ENCODE measurements at places on chromosomes 11 and 22.

- no peak for DNase-seq
Measured at GRCh38 chr11:31664954-31665353, 146.2 kb downstream of the PAX6 start.

DNA sequence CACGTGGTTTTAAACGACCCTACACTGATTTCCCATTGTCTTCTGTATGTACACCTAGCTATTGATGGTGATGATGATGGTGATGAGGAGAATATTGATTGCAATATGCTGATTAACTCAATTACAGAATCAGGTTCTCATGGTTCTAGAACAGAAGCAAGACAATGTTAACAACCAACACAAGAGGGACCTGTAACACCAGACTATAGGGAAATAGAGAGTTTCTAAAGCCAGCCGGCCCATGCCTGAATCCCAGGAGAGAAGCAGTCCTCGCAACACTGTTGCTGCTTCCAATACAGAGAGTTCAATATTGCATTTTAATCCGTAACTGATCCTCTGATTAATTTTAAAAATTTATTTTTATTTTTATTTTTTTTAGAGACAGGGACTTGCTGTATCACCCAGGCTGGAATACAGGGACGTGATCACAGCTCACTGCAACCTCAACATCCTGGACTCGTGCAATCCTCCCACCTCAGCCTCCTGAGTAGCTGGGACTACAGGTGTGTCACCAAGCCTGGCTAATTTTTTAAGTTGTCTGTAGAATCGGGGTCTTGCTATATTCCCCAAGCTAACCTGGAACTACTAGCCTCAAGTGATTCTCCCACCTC, 22.2 kb upstream of the UBASH3B start:
- DNase-seq = no peak

DNA sequence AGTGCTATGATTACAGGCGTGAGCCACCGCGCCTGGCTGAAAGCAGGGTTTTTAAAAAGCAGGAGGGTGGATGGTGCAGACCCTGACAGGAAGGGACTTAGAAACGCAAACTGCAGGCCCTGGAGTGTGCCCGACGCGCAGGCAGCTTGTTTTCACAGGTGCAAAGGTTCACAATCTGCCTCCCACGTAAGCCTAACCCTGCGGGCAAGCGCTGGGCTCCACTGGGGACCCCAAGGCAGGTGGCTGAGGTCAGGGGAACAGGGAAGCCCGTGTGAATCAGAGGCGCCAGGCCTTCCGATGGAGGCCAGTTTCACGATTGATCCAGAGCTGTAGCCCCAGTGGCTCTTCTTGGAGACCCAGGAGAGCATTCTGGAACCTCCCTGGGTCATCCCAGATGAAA, 256.3 kb downstream of the BRD1 start:
- no peak for DNase-seq

- no peak for DNase-seq
Measured at GRCh38 chr11:76861490-76861953, 804 bp downstream of the ACER3 start.

GRCh38 chr11:83951521-83951920, 665.4 kb upstream of the CCDC90B start:
- no peak for DNase-seq

DNA sequence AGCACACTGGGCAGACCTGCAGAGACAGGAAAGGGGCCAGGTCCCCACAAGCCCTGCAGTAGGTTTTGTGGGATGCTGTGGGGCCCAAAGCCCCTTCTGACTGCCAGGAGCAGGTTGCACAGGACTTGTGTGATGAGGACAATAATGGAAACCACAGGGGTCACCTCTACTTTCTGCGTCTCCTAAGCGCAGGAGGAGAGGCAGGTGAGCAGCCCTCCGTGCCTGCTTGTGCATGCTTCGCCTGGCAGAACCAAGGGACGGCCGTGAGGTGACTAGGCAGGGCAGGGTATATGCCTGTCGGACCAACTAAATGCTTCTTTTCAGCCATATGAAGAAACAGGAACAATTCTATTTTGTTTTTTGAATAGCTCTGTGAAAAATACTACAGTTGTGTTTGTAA, 77.9 kb upstream of the PITPNB start:
- DNase-seq = no peak
